ENCODE measurements at places on chromosomes 11 and 22.

DNA sequence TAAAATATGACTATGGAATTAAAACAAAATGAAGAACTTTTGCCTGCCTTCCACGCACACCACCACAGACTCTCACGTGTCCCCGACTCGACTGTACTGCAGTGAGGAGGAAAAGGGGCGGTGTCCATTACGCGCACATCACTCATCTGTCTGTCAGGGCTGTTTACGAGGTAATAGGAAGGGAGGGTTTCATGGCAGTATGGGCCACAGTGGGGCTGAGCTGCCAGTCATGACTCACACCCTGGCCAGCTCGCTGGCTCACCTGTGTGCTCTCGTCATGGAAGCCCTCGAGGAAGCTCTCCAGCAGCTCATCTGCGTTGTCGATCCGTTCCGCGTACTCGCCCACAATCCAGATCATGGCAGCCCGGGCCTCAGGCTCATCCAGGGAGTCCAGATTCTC, 33.5 kb upstream of the RASL10A start:
- DNase-seq = no peak

- no peak for DNase-seq
These were observed 200.5 kb downstream of the TRIM29 start for GRCh38 chr11:119937412-119937811.

- no peak for DNase-seq
These were observed 7.8 kb downstream of the SEPTIN3 start for GRCh38 chr22:41976961-41977566.

- DNase-seq = no peak
These were observed 13.1 kb downstream of the MTMR2 start for GRCh38 chr11:95910638-95911368.

DNA sequence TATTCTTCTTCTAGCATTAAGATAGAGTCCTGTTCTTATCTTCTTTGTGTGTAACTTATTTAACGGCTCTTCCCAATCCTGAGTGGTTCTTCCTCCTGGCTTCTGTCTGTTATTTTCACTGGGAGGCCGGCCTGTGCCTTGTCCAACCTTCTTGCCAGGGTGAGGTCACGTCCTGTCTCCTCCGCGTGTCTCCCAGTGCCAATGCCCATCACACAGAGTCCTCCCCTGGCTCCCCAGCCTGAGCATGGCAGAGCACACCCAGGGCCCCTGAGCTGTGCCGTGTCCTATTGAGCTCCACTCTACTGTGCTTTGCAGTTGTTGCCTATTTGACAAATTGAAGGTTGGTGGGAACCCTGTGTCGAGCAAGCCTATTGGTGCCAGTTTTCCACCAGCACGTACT, 487.3 kb downstream of the BRD1 start:
- no peak for DNase-seq

DNA sequence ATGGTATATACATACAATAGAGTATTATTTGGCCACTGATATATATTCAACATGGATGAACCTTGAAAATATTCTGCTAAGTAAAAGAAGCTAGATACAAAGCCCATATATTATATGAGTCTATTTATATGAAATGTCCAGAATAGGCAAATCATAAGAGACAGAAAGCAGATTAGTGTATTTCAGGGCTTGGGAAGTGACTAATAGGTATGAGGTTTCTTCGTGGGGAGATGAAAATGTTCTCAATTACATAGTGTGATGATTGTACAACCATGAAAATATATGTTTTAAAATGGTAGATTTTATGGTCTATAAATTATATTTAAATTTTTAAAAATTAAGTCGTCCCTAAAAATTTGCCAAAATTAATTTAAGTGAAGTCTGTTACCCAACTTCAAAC, 92.2 kb downstream of the STK33 start:
- DNase-seq = no peak

GRCh38 chr22:38032681-38033521, 24.3 kb upstream of the PICK1 start:
- DNase-seq = no peak

GRCh38 chr22:30169002-30169401, 77.6 kb downstream of the LIF start:
- DNase-seq = no peak

DNA sequence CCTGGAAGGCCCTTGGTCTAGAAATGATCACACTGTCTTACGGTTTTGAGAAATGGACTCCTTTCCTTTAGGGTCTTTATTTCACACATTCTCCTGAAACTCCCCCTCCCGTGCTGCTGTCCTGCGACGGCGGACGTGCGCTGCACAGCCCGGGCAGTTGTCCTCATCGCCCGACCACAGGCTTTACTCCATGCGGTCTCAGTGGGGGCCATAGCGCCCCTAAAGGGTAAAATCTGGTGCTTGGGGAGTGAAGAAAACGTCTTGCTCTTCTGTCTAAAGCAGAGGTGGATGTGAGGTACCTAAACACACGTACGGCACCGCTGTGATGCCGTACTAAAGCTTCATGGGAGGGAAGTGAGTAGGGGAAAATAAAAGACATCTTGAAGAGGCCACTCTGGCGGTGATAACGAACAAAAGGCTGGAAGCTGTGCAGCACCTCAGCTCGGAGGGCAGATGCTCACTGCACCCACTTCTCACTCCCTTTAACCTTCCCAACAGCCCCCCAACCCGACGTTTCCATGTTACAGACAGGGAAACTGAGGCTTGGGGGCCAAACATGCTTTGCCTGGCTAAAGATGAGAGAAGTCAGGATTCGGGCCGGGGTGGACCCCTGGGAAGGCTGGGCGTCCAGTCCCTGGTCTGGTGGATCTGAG, 22.6 kb downstream of the MPPED1 start:
- no peak for DNase-seq

DNA sequence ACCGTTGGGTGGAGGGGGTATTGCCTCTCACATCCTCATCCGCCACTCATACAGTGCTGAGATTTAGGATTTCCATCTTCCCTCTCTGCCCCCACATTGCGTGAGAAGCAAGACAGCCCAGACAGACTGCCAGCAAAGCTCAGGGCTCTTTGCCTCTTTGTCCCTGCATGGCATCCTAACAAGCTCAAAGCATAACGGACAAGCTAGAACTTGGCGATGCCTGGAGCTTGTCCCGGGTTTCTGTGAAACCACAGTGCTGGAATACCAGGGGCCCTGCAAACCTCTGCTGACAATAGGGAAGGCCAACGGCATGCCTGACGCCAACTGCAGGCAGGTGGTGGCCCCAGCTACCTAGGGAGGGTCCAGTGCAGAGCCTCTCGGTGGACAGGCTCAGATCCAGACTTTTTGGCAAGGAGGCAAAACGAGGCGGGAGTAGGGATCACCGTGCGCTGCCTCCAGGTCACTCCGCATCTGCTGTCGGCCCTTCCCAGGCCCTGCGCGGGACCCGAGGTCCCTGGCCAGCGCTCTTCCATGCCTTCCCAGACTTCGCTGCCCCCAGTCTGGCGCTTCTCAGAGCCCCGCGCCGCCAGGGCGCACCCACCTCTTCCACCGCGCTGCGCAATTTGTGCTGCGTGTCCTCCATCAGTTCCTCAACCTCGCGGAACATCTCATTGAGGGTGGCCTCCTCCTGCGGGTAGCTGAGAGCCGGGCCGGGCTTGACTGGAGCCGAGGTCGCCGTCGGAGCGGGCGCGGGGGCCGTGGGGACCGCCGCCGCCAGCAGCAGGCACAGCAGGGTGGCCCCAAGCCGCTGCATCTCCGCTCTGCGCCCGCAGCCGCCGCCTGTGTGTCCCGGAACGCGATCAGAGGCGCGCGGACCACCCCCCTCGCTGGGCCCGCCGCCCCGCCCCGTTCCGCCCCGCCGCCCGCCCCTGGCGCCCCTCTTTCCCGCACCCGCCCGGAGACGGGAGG, at the start of gene DKK3:
Gene DKK3 (minus strand): TSS at position 858 of the 969 bp plus-strand sequence. CDS start 44 bp downstream, at position 814.
- no peak for DNase-seq

- no peak for DNase-seq
These were observed 138.2 kb downstream of the BBOX1 start for GRCh38 chr11:27178859-27179258.

DNA sequence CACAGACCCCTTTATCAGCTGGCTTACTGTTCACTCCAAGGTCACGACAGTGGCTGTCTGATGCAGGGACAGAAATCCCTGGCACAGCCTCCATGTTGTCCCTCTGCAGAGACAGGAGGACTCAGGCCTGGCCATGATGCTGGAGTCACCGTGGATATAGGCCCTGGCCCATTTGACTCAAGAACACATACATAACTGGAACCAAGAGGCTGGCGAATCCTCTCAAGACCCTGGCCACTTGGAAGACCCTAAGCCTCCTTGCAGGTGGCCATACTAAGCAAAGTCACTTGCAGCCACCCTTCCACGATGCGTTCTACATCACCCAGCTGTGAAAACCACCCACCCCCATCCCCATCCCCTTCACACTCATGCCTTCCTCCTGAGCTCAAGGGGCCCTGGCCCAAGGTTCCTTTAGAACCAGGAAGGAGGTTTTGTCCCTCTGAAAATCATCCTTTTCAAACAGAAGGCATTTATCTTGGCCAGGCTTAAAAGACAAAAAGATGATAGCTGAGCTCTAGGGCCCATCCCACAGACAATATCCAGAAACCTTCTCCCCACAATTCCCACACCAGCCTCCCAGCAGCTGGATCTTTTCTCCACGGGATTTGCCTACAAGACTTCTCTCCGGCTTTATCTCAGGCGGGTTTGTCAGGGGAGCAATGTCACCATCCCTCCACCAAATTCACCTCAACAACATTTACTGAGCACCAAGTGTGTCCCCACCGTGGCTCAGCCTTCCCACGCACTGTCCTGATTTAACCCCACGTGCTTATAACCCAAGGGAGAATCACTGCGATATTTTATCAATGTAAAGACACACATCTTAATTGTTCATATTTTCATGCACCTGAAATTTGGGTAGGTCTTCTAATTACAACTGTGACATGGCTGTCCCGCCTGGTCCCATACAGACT, 123.4 kb upstream of the SERPIND1 start:
- DNase-seq = no peak

DNA sequence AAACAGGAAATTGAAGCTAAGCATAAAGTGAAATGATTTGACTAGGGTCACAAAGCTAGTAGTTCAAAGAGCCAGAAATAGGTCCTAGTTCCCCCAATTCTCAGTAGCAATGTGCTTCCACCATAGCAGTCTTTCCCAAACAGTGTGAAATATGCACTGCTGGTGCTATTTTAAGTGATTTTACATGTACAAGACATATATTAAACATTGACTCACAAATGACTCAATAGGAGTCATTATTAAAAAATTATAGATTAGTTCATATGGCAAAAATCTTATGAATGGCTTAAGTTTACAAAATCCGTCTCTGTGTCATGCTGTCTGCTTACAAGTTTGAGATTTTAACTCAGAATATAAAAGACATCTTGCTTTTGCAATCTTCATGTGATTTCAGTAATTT, 21.4 kb downstream of the KIF18A start:
- DNase-seq = no peak

- no peak for DNase-seq
These were observed 27.0 kb downstream of the KCNJ1 start for GRCh38 chr11:128840137-128840536.

- peak; percentile 70 for DNase-seq
These were observed 56.0 kb upstream of the BID start for GRCh38 chr22:17830043-17830961.

DNA sequence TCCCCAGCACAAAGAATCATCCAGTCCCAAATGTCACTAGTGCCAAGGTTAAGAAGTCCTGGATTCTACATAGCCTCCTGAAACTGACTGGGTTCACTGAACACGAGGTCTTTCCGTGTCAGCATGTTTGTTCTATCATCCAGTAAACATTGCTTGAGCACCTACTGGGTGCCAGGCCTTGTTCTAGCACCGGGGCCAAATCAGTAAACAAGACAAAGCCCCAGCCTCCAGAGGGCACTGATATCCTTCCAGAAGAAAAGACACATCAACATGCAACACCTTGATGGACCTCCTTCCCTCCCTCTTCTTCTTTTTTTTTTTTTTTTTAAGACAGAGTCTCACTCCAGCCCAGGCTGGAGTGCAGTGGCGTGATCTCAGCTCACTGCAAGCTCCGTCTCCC, 26.9 kb downstream of the TPST2 start:
- no peak for DNase-seq

DNA sequence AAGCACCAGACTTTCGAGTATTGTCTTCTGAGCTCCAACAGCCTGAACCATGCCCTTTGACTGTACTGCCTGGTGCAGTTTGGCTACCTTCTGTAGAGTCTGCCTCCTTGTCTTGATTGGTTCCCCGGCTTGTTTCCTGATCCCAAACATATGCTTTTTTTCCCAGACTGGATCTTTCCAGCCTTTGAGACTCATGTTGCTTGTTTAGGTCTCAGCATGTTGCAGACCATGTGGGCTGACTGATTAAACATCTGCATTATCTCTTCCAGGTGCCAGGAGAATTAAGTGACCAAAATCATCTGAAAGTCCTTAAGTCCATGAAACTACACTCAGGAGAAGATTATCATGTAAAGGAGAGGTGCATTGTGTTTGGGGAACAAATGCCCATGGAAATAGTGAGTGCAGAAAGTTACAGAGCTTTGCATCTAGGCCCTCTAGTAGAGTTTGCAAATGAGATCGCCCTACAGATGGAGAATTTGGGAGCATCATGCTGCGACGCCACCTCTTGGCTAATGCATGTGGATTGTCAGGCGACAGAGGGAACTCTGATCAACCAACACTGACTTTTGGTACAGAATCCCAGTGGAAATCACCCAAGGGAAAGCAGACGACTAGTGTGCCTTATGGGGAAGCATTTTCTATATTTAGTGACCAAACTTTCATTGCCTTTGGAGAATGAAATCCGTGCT, 188.8 kb downstream of the BLID start:
- no peak for DNase-seq

GRCh38 chr11:22559416-22559815, 66.2 kb downstream of the FANCF start:
- DNase-seq = no peak

- no peak for DNase-seq
These were observed 101.6 kb downstream of the ARHGAP42 start for GRCh38 chr11:100788561-100789295.

GRCh38 chr22:24433828-24434470, 6.5 kb downstream of the ADORA2A start:
- DNase-seq = no peak

DNA sequence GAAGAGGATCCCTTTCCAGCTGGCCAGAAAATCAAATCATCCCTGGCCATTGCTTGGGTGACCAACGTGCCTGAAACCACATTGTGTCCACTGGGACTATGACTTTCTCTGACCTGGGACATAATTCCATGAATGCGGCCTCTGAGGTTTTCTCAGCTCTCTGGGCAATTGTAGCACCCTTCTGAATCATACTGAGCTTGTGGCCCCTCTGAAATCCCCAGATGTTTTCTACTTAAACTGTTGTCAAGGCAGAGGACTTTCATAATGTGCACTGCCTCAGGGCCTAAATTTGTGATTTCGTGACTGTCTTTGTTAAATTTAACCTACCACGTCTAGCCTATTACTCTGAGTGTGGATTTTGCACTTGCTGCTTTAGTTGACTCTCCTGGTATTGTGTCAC, 321.1 kb upstream of the PLET1 start:
- no peak for DNase-seq

GRCh38 chr11:65321828-65322485, 7.3 kb downstream of the CDC42EP2 start:
- DNase-seq = no peak

GRCh38 chr22:27616033-27616432, 185.5 kb downstream of the MN1 start:
- DNase-seq = no peak

All from GM18507 (cell line).